Tongue (tissue), 3 donors: ENCODE measurements at places on chromosomes 5 and 9. TPM values are rescaled to one million over a fixed set of nuclear protein-coding genes. Genes with fewer than 3 reads are reported as not detected.

Gene PCDHGB7
- total RNA-seq = 10.3 TPM

Gene GFI1B
- 0.51 TPM for total RNA-seq

DNA sequence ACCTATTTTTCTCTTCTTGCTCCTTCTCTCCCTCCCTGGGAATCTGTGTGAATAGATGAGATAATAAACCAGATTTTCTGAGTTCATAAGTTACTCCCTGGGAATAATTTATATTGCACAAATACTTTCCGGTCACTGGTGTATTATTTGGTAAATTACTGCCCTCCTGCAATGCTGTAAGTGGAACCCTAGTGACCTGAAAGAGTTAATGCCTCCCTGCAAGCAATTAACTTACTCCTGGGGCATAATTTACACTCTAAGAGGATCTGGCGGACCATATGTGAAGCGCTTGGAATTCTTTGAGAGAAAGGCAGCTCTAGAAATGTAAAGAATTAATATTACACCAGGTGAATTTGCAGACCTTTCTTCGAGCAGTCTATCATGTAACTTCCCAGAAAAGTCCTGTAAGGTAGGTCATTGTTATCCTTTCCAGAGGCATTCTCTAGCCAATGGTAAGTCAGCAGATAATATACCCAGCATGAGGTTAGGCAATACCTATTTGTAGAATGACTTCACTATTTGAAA, 7.0 kb upstream of the GDNF start:
- no peak for DNase-seq

- no peak for DNase-seq
Observed at GRCh38 chr5:170232786-170233185, at the start of gene C5orf58. Gene C5orf58, plus strand, starts transcription at chr5:170232985. Its CDS starts 1,992 bp downstream, at chr5:170234977.

GRCh38 chr5:157286761-157287211, 20.9 kb downstream of the CYFIP2 start:
- no peak for DNase-seq

DNA sequence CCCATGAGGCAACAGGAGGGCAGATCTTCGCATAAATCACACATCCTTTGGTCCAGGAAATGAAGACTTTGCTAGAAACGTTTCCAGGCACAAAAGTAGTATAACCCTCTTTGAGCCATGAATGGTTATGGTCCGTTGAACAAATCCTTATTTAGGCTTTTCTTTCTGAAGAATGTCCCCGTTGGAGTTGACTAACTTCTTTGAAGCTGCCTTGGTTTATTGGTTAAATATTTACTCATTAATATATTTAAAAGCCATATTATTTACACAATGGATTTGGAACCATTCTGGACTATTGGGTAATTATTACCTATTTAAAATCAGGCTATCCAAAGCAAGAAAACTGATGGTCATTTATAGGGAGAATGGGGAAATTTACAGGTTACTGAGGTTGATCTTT, 347.6 kb upstream of the SLC30A5 start:
- no peak for DNase-seq
